Calu3 (cell line): ENCODE measurements at places on chromosomes 2 and 18. TPM values are rescaled to one million over a fixed set of nuclear protein-coding genes. Genes with fewer than 3 reads are reported as not detected.

DNA sequence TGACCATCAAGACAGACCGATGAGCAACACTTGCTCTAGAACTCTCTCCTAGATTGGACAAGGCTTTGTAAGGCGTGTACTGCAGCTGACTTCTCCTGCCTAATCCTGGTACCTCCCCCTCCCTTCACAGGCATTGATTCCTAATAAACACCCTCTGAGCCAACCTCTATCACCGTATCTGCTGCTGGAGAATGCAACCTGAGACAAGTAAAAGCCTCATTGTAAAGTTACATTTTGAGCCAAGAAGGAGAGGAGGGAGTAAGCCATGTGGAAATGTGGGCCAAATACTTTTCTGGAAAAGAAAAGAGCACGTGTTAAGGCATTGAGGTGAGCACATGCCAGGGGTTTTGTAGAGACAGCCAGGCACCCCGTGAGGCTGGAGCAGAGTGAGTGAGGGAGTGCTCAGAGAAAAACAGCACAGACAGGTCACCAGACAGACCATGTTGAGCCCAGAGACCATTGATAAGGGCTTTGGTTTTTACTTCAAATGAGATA, 2.6 kb upstream of the WDFY1 start:
- H3K4me1 ChIP-seq = peaks cover 21% of the 10 kb centered on the region
- peaks cover 26% of the 10 kb centered on the region for H3K36me3 ChIP-seq
- no peaks in the 10 kb centered on the region for H3K27me3 ChIP-seq
- no peak for DNase-seq

GRCh38 chr18:3481696-3482210, 31.8 kb downstream of the TGIF1 start:
- no peak overlapping the region for H3K4me3 ChIP-seq
- H3K4me1 ChIP-seq = no peaks in the 10 kb centered on the region
- H3K36me3 ChIP-seq = no peaks in the 10 kb centered on the region
- peak; percentile 36 for DNase-seq

DNA sequence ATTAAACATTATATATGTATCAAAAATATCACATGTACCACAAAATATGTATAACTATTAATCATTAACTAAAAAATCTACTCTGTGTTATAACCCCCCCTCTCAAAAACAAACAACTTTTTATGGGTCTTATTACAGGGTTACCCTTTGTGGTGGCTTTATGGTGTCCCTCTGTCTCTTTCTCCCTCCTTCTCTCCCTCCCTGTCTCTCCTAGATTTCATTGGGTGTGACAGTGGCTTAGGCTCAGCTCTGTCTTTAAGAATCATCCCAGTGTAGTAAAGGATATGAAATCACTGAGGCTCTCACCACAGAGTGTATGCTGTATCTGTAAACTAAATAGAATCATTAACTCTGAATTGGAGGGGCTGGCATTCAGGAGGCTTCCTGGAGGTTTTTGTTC, 93.7 kb downstream of the TDRD15 start:
- DNase-seq = no peak
- no peaks in the 10 kb centered on the region for H3K36me3 ChIP-seq
- H3K4me3 ChIP-seq = no peak overlapping the region
- H3K27me3 ChIP-seq = peaks cover 14% of the 10 kb centered on the region
- no peak overlapping the region for H3K27ac ChIP-seq

- H3K27ac ChIP-seq = no peak overlapping the region
- H3K36me3 ChIP-seq = no peaks in the 10 kb centered on the region
- no peaks in the 10 kb centered on the region for H3K27me3 ChIP-seq
Observed at GRCh38 chr2:10312437-10312957, 9.8 kb downstream of the HPCAL1 start.

GRCh38 chr18:13184396-13184795, 34.2 kb upstream of the LDLRAD4 start:
- peaks cover 66% of the 10 kb centered on the region for H3K27me3 ChIP-seq
- no peak overlapping the region for H3K4me3 ChIP-seq
- DNase-seq = no peak
- H3K4me1 ChIP-seq = no peaks in the 10 kb centered on the region

DNA sequence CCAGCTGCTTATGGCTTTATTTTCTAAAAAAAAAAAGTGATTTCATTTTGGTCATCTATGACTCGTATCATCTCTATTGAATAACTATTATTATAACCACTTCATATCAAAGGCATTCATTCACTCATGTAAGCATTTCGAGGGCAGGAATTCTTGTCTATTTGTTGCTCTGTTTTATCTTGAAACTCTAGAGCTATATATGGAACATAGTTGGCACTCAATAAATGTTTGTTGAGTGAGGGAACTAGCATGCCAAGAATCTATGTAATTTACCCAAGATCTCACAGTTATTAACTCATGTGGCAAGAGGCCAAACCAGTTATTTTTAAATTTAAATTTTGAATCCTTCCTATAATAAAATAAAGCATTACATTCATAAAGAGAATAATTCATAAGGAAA, 470.1 kb downstream of the TMX3 start:
- DNase-seq = no peak
- no peaks in the 10 kb centered on the region for H3K36me3 ChIP-seq
- H3K27me3 ChIP-seq = no peaks in the 10 kb centered on the region
- H3K4me1 ChIP-seq = no peaks in the 10 kb centered on the region
- no peak overlapping the region for H3K4me3 ChIP-seq

GRCh38 chr2:221555494-221555846, 16.6 kb downstream of the EPHA4 start:
- no peaks in the 10 kb centered on the region for H3K36me3 ChIP-seq
- H3K27ac ChIP-seq = no peak overlapping the region
- no peak overlapping the region for H3K4me3 ChIP-seq
- H3K27me3 ChIP-seq = no peaks in the 10 kb centered on the region
- DNase-seq = no peak

DNA sequence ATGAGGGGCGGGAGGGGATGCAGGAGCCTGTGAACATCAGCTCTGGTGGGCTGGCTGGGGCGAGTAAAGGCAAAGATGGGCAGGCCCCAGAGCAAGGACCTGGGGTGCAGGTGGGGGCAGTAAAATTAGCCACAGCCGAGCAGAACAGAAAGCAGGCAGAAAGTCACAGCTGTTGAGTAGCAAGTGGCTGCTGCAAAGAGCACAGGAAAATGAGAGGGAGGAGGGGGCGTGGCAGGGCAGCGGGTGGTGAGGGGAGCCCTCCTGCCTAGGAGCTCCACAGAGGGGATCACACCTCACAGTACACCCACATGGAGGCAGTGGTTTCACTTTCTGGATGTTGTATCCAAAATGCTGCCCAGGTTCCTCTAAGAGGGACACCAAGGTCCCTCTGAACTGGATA, 79.6 kb downstream of the LBH start:
- no peaks in the 10 kb centered on the region for H3K27me3 ChIP-seq
- no peaks in the 10 kb centered on the region for H3K36me3 ChIP-seq

DNA sequence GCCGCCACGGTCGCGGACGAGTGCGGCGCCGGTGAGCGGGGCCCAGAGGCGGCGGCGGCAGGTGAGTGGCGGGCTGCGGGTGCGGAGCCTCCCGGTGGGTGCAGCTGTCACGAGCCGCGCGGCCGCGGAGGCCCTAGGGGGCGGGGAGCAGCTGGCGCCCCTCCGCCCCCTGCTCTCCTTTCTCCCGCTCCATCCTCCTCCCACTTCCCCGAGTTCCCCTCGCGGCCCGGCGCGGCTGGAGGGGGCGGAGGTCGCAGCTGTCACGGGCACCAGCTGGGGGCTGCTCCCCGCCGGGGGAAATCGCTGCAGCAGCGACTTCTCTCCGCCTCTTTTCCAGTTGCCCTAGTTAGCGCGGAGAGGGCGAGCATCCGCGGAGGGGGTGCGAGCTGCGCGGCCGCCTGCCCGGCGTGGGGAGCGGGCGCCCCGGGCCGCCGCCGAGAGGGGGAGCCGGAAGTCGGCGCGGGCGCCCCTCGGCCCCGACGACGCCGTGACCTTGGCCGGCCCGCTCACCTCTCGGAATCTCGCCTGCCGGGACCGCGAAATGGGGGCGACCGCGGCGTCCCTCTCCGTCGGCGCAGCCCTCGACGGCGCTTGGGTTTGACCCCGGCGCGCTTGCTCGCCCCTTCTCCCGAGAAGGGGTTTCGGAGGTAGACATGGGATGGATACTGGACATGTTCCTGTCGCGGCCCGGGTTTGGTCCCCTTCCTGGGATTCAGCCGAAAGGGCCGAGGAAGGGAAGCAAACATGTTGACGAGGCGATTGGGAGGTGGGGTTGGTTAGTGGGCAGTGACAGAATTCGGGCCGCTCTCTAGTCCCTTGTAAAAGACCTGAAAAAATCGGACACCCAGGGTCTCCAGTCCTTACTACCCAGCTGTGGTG, 727 bp downstream of the NCOA1 start:
- H3K4me1 ChIP-seq = peaks cover 37% of the 10 kb centered on the region
- H3K36me3 ChIP-seq = peaks cover 27% of the 10 kb centered on the region
- peak; percentile 39 for DNase-seq

GRCh38 chr2:218406949-218407618, 7.4 kb downstream of the CTDSP1 start:
- peak overlapping the region; percentile 70 for H3K4me3 ChIP-seq
- H3K4me1 ChIP-seq = peaks cover 31% of the 10 kb centered on the region
- H3K27ac ChIP-seq = peak overlapping the region; percentile 96
- no peaks in the 10 kb centered on the region for H3K27me3 ChIP-seq

- no peaks in the 10 kb centered on the region for H3K27me3 ChIP-seq
- peaks cover 16% of the 10 kb centered on the region for H3K4me1 ChIP-seq
- DNase-seq = no peak
- H3K27ac ChIP-seq = no peak overlapping the region
- no peak overlapping the region for H3K4me3 ChIP-seq
Observed at GRCh38 chr2:231065966-231066365, 9.3 kb downstream of the PSMD1 start.

- DNase-seq = no peak
- H3K27ac ChIP-seq = no peak overlapping the region
- H3K36me3 ChIP-seq = no peaks in the 10 kb centered on the region
- H3K27me3 ChIP-seq = no peaks in the 10 kb centered on the region
Observed at GRCh38 chr2:216911008-216911407, 51.1 kb upstream of the TNP1 start.

- peak overlapping the region; percentile 92 for H3K27ac ChIP-seq
- no peak for DNase-seq
- H3K27me3 ChIP-seq = no peaks in the 10 kb centered on the region
- peak overlapping the region; percentile 87 for H3K4me3 ChIP-seq
Observed at GRCh38 chr2:32278478-32278853, 762 bp downstream of the YIPF4 start.

- DNase-seq = no peak
- no peaks in the 10 kb centered on the region for H3K27me3 ChIP-seq
- H3K4me3 ChIP-seq = no peak overlapping the region
- no peaks in the 10 kb centered on the region for H3K4me1 ChIP-seq
- H3K36me3 ChIP-seq = no peaks in the 10 kb centered on the region
- H3K27ac ChIP-seq = no peak overlapping the region
Observed at GRCh38 chr2:50591642-50592041, 440.3 kb downstream of the NRXN1 start.

GRCh38 chr2:56266761-56267414, 83.1 kb downstream of the CCDC85A start:
- H3K36me3 ChIP-seq = no peaks in the 10 kb centered on the region
- DNase-seq = no peak
- no peak overlapping the region for H3K27ac ChIP-seq
- H3K4me1 ChIP-seq = no peaks in the 10 kb centered on the region

Gene COBLL1
- 44.9 and 56.9 TPM in 2 replicates for total RNA-seq

Gene R3HDM1
- 40.8 and 46.1 TPM in 2 replicates for total RNA-seq

Gene CCT4
- 221 and 236 TPM in 2 replicates for total RNA-seq

Gene NETO1
- total RNA-seq = not detected in 2 replicates

Gene SKA1
- total RNA-seq = 20.3 and 22.5 TPM in 2 replicates

Gene NOSTRIN
- 12.5 and 18.4 TPM in 2 replicates for total RNA-seq
